ENCODE measurements at places on chromosomes 6 and 20. TPM values are rescaled to one million over a fixed set of nuclear protein-coding genes. Genes with fewer than 3 reads are reported as not detected.

Gene TMEM74B
- total RNA-seq, result 0.26 TPM

Gene NOL7
- 40.4 TPM for total RNA-seq

Gene EPHA7
- under 0.01 TPM for total RNA-seq

Gene DYNLT2
- 0.51 TPM for total RNA-seq

Gene COX4I2
- not detected for total RNA-seq

Gene MYBL2
- total RNA-seq, result 13.0 TPM

Gene C20orf173
- total RNA-seq, result not detected

Gene KCNK16
- not detected for total RNA-seq

Gene COL19A1
- under 0.01 TPM for total RNA-seq

Gene SLC22A2
- not detected for total RNA-seq

Gene CGAS
- 1.0 TPM for total RNA-seq

Gene CDC5L
- total RNA-seq, result 14.0 TPM

Gene SENP6
- 37.8 TPM for total RNA-seq

Gene ZKSCAN8
- 15.2 TPM for total RNA-seq

Gene MOCS1
- total RNA-seq, result 10.4 TPM

Gene MYB
- under 0.01 TPM for total RNA-seq

Gene OLIG3
- total RNA-seq, result not detected

Gene HLA-DOA
- total RNA-seq, result not detected

Gene MBOAT1
- total RNA-seq, result 35.7 TPM

Gene COL21A1
- 1.2 TPM for total RNA-seq

Gene EHMT2
- 37.4 TPM for total RNA-seq

Gene GGTLC1
- not detected for total RNA-seq

Gene DACT2
- total RNA-seq, result not detected

Gene CALHM6
- total RNA-seq, result 1.0 TPM

Gene PPP1R3G
- total RNA-seq, result 0.89 TPM

Gene CAGE1
- 0.13 TPM for total RNA-seq

Gene KCNS1
- under 0.01 TPM for total RNA-seq

Gene SAMD5
- 0.51 TPM for total RNA-seq

Gene RUNX2
- total RNA-seq, result not detected

Gene SLC22A1
- total RNA-seq, result not detected

Gene PKIB
- 0.13 TPM for total RNA-seq

Gene YIPF3
- total RNA-seq, result 128 TPM

Gene KCNG1
- 2.3 TPM for total RNA-seq

Gene DLK2
- 0.76 TPM for total RNA-seq

Gene PPT2
- total RNA-seq, result 27.2 TPM

Gene IBTK
- 38.6 TPM for total RNA-seq

Gene BPIFB6
- not detected for total RNA-seq

Gene HLA-F
- 22.3 TPM for total RNA-seq

Gene PACRG
- under 0.01 TPM for total RNA-seq

Gene ARFGEF3
- 2.5 TPM for total RNA-seq

Gene UBD
- 91.9 TPM for total RNA-seq

Gene TMEM242
- total RNA-seq, result 5.3 TPM

Gene SYNJ2
- 24.7 TPM for total RNA-seq

Gene GJA10
- not detected for total RNA-seq

Gene CCM2L
- 17.3 TPM for total RNA-seq

Gene FUT9
- not detected for total RNA-seq

Measured in dermis microvascular lymphatic vessel endothelial cell (primary cell).